ENCODE measurements at places on chromosomes 1 and 21.

DNA sequence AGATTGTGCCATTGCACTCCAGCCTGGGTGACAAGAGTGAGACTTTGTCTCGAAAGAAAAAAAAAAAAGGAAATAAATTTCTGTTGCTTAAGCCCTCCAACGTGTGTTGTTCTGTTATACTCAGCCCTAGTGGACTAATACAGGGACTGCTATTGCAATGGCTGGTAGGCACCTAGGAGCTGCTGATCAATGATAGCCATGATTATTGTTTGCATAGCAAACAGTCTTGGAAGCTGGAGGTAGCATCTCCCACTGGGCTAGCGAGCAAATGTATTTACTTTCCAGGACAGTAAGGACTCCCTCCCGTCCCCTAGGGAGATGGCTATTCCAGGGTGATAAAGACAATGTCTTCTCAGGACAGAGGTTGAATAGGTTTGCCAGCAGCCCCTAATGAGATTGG is 13.5 kb upstream of the TNFRSF8 start:
- DNase-seq = no peak

DNA sequence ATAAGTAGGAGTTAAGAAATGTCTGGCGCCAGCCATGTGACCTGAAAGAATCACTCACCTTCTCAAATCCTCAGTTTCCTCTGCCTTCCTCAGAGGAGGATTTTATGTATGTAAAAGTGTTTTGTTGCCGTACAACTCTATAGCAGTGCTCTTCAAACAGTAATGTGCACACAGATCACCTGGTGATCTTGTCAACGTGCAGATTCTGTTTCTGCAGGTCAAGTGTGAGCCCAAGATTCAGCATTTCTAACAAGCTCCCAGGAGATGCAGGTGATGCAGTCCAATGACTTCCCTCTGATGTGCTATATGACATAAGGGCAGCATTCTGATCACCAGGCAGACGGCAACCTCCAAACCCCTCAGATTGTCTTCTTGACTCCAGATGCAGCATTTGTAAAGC is 83.7 kb downstream of the CDC7 start:
- DNase-seq = no peak

GRCh38 chr21:33245289-33245918 is 15.7 kb downstream of the IFNAR2 start:
- no peak for DNase-seq

- DNase-seq = no peak
Measured at GRCh38 chr1:39384305-39384704, 107.1 kb upstream of the BMP8A start.

Data from left colon (tissue), 2 donors.